Left renal cortex interstitium (tissue), 4 donors: ENCODE measurements at places on chromosomes 5 and 9. TPM values are rescaled to one million over a fixed set of nuclear protein-coding genes. Genes with fewer than 3 reads are reported as not detected.

The PLCXD3 gene
- polyA plus RNA-seq = 0.32 TPM

DNA sequence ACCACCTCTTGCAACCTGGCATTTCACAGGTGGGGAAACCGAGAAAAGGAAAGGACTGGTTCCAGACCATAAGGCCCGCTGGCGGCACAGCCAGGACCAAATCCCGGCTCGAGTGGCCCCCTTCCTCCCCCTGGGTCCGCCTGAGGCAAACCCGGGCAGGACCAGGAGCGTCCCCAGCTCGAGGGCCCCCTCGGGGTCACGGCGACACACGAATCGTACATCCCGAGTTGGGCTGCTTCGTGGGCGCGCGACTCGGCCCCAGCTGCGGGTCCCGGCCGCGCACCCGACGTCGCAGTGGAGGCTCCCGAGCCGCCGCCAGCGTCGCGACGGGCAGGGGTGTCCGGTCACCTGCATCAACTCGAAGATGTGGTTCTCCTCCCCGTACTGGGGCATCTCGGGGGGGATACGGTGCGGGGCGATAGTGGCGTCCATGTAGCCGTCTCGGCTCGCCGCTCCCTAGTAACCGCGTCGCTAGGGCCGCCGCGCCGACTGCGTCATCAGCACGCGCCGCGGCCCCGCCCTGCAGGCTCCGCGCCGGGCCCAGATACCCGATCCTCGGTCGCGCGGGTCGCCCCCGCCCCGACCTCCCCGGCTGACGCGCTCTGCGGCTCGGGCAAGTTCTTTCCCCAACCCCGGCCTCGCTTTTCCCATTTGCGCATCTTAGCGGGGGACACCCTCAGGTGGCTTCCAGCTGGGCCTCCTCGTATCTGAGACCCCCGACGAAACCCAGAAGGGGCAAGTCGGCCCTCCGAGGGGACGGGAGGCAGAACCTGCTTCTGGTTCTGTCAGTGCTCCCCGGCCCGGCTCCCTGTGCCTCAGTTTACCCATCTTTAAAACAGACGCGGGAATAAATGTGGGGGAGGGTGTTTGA, at the start of gene AK8:
Gene AK8 (minus strand): TSS at position 461 of the 871 bp plus-strand sequence. CDS start 29 bp downstream, at position 432.
- no peak for DNase-seq

GRCh38 chr5:139181322-139181730, 16.8 kb downstream of the SIL1 start:
- DNase-seq = no peak

DNA sequence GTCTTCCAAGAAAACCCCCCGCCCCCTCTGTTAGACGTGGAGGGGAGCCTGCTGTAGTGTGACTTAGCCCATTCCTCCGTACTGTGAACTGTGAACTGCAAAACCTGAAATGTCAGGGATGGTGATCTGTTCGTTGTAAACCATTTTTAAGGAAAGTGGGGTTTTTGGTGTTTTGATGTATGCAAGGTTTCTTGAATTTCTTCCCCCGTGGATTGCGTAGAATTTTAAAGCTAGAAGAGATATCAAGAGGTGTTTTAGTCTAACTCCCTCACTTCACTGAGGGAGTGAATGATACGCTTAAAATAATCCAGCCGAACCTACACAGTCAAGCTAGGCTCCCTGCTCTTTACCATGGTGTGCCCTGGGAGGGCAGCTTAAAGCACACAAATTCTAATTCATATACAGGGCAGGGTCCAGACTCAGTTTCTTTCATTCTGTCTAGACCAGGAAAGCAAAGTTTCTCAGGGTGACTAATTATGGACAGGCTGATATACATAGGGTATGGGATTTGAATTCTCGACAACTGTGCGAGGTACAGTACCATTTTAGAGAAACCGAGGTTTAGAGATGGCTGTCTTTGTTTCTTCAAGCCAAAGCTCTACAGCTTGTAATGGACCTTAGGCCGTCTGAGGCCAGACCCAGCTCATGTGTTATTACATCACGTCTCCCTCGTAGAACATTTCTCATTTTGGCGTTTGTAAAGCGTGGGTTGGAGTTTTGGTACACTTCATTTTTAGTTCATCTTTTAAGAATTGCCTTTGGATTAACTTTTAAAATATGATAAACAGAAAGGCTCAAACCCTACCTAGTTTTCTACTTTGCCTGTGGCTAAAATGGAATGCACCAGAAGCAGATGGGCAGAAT, 2.7 kb downstream of the PTGER4 start:
- no peak for DNase-seq

GRCh38 chr9:34123682-34124081, 2.8 kb downstream of the DCAF12 start:
- DNase-seq = no peak
